ENCODE measurements at places on chromosomes 4 and X.

- no peak for DNase-seq
These were observed 118.5 kb downstream of the TLL1 start for GRCh38 chr4:165991325-165992180.

DNA sequence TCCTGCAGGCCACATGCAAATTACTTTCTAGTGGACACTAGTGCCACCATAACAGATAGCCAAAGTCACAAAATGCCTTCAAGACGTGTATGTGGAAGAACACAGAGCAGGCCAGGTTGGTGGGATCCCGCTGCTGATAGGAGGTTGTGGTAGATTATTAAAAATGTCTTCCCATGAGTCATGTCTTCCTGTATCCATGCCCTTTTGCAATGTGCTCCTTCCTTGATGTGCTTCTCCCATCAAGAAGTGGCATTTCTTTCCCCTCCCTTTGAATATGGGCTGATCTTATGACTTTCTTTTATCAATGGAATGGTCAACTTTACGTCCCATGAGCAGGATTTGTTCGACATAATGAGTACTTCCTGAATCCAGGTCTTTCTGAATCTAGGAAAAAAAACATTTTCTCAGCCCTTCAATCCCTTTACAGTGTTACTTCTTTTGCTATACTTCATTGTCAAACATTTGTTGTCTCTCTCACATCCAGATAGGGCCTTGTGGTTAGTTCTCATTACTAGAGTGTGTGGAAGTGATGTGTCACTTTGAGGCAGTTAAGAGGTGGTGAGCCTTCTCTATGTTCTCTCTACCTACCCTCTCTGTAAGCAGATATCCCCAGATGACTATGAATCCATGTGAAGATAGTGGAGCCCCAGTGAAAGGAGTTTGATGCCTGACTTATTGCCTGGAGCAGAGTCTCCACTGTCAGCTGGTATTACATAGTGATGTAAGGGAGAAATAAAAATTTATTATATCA lies 519.2 kb upstream of the DIPK2B start:
- no peak for DNase-seq

DNA sequence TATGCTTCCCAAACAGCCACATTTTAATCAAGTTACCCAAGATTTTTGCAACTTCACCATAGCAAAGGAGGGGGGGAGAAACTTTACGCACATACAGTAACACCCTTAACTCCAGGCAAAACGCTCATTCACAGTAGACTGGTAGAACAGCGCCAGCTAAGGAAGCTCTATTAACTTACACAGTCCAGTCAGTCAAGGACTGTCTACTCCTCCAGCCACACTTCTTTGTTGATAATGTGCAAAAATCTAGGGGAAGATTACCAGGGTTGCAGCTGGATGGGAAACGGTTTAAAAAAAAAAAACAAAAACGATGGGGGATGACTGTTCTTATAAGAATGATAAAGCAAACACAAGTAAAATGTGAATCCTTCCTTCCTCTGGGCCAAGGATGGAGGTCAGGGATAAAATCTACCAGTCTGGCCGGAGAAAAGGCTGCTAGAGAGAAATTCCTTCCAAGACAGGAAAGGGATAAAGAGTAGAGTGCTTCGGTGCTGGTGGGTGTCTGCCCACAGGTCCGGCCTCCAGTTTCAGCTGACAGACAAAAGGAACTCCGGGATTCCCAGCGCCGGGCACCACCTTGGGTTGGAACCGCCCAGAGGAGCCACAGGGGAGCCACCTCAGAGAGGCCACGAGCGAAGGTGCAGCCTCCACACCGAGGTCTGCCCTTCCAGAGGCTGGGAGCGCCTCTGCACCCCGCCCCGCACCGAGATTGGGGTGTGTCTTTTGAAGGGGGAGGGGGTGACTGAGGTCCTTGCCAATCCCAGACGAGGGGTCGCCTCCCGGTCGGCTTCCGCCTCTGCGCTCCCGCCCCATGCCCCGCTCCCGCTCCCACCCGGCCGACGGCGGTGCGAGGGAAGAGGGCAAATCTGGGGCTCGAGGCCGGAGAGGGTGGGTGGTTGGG lies 811 bp downstream of the ANKRD50 start:
- peak; percentile 87 for DNase-seq

DNA sequence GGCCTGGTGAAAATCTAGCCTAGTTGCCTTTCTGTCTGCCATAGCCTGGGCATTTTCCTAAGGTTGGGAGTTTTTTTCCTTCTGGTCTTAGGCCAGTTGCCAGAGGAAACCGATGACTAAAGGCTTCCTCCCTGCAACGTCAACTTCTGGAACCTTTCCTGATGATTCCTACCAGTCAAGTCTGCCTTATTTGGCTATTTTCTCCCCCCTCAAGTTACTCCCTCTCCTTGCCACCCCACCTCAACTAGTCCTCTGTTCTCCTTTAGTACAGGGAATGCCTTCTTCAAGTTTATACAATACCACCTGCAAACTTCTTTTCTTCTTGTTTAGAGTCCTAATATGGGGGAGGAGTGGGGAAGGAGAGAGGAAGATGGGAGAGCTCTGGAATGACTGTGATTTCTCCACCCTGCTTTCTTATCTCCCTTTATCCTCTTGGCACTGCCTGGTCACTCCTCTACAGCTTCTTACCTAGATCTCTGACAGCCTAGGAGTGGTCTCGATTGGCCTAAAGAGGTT lies 10.6 kb downstream of the MSN start:
- DNase-seq, result no peak

- DNase-seq, result no peak
These were observed 204.9 kb downstream of the AFAP1 start for GRCh38 chr4:7734651-7735260.

GRCh38 chr4:168723020-168723419 lies 226.2 kb downstream of the PALLD start:
- peak; percentile 20 for DNase-seq

DNA sequence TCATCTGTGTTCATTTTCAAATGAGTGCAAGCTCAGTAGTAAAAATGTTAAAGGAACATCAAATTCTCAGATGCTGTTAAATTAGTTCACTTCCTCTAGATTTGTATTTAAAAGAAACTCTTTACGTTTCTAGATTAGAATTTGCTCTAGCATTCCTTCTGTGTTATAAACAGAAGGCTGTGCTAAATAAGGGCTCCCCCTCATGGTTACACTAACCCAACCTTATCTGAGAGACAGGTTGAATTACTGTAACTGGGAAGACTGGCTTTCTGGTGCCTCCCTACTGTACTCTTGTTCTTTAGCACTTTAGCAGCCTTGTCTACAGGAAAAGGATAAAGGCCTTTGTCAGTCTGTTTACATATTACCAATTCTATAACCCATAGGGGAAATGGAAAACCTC lies 56.8 kb downstream of the RXFP1 start:
- DNase-seq, result peak; percentile 40

GRCh38 chrX:57156397-57157049 lies 19.3 kb upstream of the SPIN2A start:
- DNase-seq, result no peak

GRCh38 chr4:1195109-1195671 lies 22.8 kb upstream of the SPON2 start:
- DNase-seq, result no peak

Data from common myeloid progenitor, CD34-positive (primary cell).